ENCODE measurements at places on chromosomes 12 and 14.

DNA sequence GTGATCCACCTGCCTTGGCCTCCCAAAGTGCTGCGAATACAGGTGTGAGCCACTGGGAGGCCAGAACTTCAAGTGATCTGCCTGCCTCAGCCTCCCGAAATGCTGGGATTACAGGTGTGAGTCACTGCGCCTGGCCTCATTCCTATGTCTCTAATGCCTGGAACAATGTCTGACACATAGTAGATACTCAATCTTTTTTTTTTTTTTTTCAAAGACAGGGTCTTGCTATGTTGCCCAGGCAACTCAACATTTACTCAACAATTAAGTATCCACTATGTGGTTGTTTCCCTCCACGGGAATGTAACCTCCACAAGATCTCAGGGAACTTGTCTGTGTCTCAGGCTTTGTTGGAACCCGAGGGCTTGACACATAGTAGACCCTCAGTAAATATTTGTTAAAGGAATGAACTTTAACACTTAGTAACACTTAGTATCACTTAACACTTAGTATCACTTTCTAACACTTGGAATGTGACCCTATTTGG is 3.0 kb upstream of the TMEM120B start:
- no peak for DNase-seq

GRCh38 chr14:58794993-58795762 is 157.4 kb downstream of the DACT1 start:
- no peak for DNase-seq

- no peak for DNase-seq
These were observed 126.1 kb upstream of the ARHGAP5 start for GRCh38 chr14:31950764-31951637.

DNA sequence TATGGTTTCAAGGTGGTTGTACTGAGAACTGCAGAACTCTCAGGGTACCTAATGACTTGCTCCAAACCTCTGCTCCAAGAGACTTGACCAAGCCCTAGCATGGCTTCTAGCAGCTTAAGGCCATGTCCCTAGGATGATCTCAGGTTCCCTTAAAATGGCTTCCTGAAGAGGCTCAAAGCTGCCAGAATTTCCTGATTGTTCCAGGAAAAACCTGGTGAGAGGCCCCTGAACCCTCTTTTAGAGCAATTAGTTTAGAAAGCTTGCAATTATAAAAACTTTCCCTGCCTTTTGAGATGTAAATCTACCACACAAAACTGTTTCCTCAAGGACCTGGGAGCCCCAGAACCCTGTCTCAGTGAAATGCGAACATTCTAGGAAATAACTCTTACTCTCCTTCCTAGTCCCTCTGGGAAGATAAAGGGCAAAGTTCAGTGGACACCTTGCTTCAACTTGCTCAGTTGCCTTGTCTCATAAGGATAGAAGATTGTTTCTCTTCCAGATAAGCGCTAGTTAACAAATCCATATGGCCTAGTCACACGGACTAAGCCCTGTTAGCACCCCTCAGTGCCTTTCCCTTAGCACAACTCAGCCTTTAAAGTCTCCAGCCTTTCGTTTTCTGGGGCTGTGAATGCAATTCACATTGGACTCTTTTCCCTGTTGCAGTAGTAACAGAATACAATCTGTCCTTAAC is 2.5 kb downstream of the CMAS start:
- no peak for DNase-seq

GRCh38 chr12:68367903-68368302 is 35.7 kb upstream of the MDM1 start:
- DNase-seq, result no peak
